ENCODE measurements at places on chromosomes 1 and 21.

DNA sequence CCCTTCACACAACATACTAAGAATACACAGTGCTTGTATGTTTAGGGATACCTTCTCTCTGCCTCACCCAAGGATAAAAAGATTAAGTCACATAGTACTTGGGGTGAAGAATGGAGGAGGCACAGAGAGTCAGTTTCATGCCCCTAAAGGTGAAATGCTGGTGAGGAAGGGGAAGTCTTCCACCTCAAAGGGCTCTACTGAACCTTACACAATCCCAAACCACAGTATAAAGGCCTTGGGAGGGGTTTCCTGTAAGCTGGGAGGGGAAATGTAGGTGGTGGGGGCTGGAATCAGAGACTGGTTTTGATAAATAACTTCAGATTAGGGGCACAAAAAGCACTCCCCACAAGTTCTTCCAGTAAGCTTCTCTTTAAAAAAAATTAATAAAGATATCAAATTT, 3.5 kb downstream of the MINDY1 start:
- H3K27ac ChIP-seq = peak overlapping the region; percentile 25
- peaks cover 46% of the 10 kb centered on the region for H3K36me3 ChIP-seq
- H3K4me3 ChIP-seq = peak overlapping the region; percentile 20
- no peak for DNase-seq
- no peaks in the 10 kb centered on the region for H3K4me1 ChIP-seq

DNA sequence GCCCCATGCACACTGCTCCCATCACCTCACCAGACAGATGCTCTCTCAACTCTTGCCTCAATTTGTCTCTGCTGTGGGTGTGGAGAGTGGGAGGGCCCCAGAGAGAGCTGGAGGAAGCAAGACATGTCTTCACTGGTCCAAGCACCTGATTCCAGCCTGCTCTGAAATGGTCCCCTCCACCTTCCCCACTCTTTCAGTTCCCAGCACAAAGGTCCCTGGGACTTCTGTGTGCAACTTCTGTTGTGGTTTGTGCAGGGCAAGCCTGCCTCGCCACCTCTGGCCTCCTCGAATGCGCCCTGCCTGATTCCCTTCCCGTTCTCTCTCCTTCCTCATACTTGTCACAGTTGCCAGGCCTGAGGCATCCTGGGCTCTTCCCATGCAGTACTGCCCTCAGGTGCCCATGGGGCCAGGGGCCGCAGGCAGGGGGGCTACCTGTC, 119.3 kb downstream of the SYT2 start:
- no peaks in the 10 kb centered on the region for H3K27me3 ChIP-seq
- H3K4me1 ChIP-seq = no peaks in the 10 kb centered on the region
- no peak overlapping the region for H3K4me3 ChIP-seq
- H3K27ac ChIP-seq = peak overlapping the region; percentile 97

- DNase-seq = no peak
- H3K36me3 ChIP-seq = no peaks in the 10 kb centered on the region
- peak overlapping the region; percentile 9 for H3K27ac ChIP-seq
- no peaks in the 10 kb centered on the region for H3K4me1 ChIP-seq
Observed at GRCh38 chr1:235022981-235023710, 105.5 kb downstream of the TOMM20 start.

GRCh38 chr21:33587792-33588484, 546 bp downstream of the DONSON start:
- no peaks in the 10 kb centered on the region for H3K27me3 ChIP-seq
- DNase-seq = no peak

- no peaks in the 10 kb centered on the region for H3K36me3 ChIP-seq
- H3K27ac ChIP-seq = no peak overlapping the region
- no peaks in the 10 kb centered on the region for H3K4me1 ChIP-seq
- H3K4me3 ChIP-seq = no peak overlapping the region
- no peak for DNase-seq
- H3K27me3 ChIP-seq = no peaks in the 10 kb centered on the region
Observed at GRCh38 chr1:5447503-5447960, 544.7 kb downstream of the NPHP4 start.

DNA sequence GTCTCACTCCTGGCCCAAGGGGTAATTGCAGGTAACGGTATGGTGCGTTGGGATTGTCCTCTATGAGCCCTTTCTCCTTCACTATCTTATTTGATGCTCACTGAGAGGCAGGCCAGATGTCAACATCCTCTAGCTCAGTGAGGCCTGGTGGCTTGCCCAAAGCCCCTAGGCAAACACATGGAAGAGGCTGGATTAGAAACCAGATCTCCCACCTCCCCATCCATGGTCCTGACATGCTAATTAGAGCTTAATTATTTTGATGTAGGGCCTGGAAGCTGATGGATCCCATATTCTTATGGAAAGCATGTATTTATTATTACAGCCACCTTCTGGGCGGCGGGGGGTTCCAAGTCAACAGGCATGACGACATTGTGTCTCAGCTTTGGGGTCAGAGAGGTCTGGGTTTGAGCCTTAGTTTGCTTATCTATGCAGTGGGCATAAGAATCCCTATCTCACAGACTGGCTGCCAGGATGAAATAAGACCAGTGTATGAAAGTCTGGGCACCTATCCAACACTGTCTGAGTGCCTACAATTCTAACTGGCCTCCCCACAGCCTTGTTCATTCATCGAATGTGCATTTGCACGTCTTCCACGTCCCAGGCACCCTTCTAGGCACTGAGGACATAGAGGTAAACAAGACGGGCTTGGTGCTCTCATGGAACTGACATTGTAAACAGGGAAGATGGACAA, 6.2 kb downstream of the SMPDL3B start:
- no peak for DNase-seq
- H3K27me3 ChIP-seq = no peaks in the 10 kb centered on the region
- H3K4me3 ChIP-seq = no peak overlapping the region
- H3K4me1 ChIP-seq = no peaks in the 10 kb centered on the region
- H3K27ac ChIP-seq = no peak overlapping the region

DNA sequence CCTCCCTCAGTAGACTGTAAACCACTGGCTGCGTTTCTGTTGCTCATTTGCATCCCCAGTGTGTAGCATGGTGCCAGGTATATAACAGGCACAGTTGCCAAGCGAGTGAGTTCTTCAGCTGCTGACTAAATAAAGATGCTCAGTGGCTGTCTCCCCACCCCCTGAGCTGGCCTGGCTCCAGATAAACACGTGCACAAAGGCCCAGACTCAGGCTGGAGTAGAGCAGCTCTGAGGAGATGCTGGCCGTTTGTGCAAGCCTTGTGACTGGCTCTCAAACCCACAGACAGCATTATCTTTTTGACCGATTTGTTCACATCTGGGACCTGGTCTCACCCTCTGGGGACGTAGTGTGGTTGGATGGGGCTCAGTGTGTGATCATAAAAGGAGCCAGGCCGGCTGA, 7.1 kb downstream of the CHRNB2 start:
- no peak overlapping the region for H3K27ac ChIP-seq
- H3K36me3 ChIP-seq = peaks cover 13% of the 10 kb centered on the region
- no peaks in the 10 kb centered on the region for H3K4me1 ChIP-seq
- DNase-seq = no peak
